ENCODE measurements at places on chromosomes 1 and 21.
A peak's percentile ranks its signal among the peaks of the same experiment; 100 is the strongest.

GRCh38 chr1:150180474-150180873, 30.8 kb downstream of the PLEKHO1 start:
- DNase-seq = no peak

- no peak for DNase-seq
Measured at GRCh38 chr1:229132106-229132443, 138.8 kb upstream of the RAB4A start.

GRCh38 chr21:21165063-21165645, 166.9 kb downstream of the NCAM2 start:
- peak; percentile 89 for DNase-seq

- DNase-seq = no peak
Measured at GRCh38 chr1:245046315-245046714, 108.5 kb upstream of the KIF26B start.

- DNase-seq = no peak
Measured at GRCh38 chr1:97427371-97427770, 493.5 kb downstream of the DPYD start.

- DNase-seq = no peak
Measured at GRCh38 chr1:53589043-53589887, 130.1 kb downstream of the DMRTB1 start.

DNA sequence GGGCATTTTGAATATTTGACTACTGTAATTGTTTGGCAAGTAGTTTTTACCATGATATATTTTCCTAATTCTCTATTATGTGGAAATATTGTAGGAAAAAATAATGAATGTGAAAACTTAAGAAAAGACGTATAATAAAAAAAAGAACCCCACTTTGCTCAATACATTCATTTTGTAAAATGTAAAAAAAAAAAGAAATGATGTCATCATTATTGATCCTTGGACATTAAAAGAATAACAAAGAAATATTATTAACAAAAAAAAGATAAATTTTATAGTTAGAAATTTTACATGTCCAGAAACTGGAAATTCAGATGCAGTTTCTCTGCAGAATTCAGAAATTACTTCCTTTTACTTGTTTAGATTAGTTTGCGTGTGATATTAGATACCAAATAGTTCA, 5.2 kb downstream of the GIPC2 start:
- no peak for DNase-seq

DNA sequence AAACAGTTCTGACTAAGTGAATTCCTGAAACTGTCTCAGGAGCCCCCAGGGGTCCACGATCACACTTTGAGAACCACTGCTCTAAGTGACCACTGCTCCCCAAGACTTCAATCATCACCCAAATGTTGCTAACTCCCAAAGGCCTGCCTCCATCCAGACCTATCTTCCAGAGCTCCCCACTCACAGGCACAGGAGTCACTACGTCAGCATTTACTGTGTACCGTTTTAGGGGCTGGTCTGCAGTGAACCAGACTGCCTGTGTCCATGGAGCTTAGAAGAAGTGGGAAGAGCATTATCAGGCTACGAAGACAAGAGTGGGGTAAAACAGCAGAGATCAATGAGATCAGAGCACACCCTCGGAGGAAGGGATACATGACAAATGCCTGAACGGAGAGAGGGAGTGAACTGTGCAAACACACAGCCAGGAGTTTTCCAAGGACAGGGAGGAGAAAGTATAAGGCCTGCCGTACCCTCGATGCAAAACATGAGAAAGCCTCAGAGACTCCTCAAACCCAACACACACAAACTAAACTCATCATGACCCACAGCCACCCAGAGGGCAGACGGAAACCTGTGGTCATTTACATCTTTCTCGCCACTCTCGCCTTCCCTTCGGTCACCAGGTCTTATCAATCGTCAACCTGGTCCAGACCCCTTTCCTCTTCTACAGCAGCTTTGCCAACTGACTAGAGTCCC, 10.1 kb downstream of the GNB1 start:
- no peak for DNase-seq

GRCh38 chr1:197521118-197521739, 253.2 kb downstream of the CRB1 start:
- DNase-seq = peak; percentile 46

DNA sequence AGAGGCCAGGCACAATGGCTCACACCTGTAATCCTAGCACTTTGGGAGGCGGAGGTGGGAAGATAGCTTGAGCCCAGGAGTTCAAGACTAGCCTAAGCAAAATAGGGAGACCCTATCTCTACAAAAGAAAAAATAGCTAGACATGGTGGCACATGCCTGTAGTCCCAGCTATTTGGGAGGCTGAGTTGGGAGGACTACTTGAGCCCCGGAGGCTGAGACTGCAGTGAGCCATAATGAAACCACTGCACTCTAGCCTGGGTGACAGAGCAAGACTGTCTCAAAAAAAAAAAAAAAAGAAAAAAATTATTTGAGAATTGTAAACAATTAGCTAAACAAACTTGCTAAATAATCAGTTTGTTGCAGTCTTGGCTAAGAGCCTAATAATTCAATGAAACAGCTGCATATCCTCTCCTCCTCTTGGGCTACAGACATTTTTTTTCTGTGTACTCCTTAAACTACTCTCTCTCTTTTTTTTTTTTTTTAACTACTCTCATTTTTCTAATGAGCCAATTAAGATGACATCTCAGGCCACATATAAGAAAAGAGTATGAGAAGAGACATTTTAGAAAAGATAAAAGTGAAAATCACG, 10.5 kb upstream of the DNAJB4 start:
- no peak for DNase-seq

All from HFFc6 (cell line).